ENCODE measurements at places on chromosomes 4 and X.

- DNase-seq = no peak
Observed at GRCh38 chr4:74480267-74480666, 35.3 kb downstream of the AREG start.

GRCh38 chr4:2672700-2673099, 83.4 kb downstream of the TNIP2 start:
- DNase-seq = no peak

- DNase-seq = no peak
Observed at GRCh38 chr4:98027827-98028226, 115.4 kb downstream of the STPG2 start.

DNA sequence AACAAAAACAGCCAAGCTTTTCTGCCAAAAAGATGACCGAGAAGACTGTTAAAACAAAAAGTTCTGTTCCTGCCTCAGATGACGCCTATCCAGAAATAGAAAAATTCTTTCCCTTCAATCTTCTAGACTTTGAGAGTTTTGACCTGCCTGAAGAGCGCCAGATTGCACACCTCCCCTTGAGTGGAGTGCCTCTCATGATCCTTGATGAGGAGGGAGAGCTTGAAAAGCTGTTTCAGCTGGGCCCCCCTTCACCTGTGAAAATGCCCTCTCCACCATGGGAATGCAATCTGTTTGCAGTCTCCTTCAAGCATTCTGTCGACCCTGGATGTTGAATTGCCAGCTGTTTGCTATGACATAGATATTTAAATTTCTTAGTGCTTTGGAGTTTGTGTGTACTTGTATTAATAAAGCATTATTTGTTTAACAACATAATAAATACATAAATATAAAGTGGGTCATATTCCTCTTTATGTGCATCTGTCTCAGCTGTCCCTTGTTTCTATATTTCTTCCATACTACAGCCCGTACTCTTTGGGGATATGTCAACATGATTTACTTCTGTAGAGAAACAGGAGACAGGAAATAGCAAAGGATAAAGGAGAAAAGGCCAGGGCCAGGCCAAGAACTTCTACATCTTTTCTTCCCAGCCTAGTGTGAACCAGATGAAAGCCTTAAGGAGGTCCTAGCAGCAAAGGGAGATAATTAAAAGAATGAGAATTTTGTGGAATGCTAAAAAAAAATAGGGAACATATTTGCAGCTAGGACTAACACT, 667 bp downstream of the PTTG2 start:
- DNase-seq = no peak

DNA sequence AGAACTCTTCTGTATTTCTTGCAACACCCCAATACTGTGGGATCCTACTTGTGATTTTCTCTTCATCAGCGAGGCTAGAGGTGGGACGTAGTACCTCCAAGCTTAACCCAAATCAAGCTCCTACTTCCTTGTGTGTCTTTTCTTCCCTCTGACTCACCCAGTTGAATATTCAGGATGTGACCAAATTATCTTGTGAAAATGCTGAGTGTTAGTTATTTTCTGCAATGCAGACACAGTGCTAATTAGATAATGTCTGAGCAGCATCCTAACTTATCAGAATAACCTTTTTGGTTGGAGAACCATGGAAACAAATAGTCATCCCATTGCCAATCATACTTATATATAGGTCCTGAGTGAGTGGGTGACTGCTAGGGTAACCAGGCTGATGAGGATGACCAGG, 2.4 kb downstream of the MEPE start:
- no peak for DNase-seq

DNA sequence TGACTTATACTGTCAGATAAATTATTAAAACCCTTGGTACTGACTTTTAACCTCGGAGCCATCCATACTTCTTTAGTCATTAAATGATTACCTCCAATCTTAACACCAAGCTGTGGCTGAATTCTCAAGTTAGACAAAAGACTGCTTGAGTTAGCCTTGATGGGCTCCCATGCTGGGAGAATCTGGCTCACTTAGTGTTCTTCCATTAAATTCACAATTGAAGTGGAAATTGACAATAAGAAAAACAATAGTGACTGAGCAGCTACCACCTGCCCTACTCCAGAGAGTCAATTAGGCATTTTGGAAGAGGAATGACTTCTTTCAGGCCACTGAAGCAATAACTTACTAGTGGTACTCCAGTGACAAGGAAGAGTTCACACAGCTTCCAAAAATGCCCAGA, 503.0 kb upstream of the CPXCR1 start:
- DNase-seq = no peak

GRCh38 chrX:120305531-120306141, 5.6 kb downstream of the TMEM255A start:
- no peak for DNase-seq

- DNase-seq = no peak
Observed at GRCh38 chrX:43693602-43694406, 37.7 kb downstream of the MAOA start.

DNA sequence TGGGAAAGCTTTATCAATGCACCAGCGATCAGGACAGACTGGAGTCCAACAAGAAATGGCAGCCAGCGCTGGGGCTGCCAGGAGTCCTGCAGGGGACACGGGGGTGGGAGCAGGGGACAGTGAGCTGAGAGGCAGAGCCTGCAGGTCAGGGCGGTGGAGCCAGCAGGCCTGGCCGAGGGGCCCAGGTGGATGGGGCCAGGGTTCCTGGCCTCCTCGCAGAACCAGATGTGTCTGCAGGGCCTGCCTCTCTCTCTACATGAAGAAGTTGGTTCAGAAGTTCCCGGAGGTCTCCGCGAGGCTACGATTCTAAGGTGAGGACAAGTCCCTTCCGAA, 63.6 kb downstream of the CPZ start:
- no peak for DNase-seq

- DNase-seq = no peak
Observed at GRCh38 chrX:22313766-22314165, 41.1 kb downstream of the CBLL2 start.

- DNase-seq = no peak
Observed at GRCh38 chrX:397575-397974, 10.9 kb upstream of the PPP2R3B start.

GRCh38 chr4:125368671-125369081, 53.9 kb downstream of the FAT4 start:
- DNase-seq = no peak

- no peak for DNase-seq
Observed at GRCh38 chr4:76881375-76881774, 16.6 kb downstream of the SOWAHB start.

GRCh38 chr4:110005461-110006056, 92.9 kb downstream of the EGF start:
- DNase-seq = no peak

DNA sequence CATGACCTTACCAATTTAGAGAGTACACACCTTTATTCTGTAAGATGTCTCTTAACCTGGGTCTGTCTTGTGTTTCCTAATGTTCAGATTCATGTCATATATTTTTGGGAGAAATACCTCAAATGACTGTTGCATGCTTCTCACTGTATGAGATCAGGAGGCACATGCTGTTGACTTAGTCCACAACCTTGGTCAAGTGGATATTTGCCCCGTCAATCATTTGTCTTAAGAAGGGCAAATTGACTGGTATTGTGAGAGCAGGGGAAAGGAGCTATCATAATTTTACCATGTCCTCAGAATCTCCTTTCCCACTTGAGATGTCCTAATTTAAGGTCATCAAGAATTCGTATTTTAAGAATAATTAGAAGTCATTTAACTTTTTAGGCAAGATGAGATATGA, 11.0 kb downstream of the NUDT9 start:
- DNase-seq = no peak

DNA sequence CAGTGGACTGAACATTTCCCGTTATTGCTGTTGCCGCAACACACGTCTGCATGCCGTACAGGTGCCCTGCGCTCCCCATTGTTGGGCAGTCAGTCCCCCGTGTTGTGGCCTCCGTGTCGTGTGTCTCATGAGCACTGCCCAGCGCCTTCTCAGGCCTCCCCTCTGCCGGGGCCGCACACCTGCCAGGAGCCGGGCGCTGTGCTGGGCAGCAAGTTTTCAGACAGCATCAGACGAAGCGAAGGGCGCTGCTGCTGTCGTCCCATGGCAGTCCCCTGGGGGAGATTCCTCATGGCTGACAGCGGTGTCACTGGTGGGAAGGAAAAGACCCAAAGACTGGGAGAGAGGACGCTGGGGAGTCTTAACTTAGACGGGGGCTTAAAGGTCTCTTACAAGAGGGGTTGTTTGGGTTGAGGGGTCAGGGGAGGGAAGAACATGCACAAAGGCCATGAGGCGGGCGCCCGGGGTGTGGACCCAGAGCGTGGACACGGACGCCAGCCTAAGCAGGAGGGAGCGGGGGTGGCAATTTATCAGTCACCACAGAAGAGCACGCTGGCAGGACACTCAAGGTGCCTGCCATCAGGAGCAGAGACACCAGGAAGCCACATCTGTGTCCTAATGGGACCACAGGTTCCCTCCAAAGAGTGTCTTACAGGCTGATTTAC, 47.3 kb downstream of the RGS12 start:
- DNase-seq = no peak

DNA sequence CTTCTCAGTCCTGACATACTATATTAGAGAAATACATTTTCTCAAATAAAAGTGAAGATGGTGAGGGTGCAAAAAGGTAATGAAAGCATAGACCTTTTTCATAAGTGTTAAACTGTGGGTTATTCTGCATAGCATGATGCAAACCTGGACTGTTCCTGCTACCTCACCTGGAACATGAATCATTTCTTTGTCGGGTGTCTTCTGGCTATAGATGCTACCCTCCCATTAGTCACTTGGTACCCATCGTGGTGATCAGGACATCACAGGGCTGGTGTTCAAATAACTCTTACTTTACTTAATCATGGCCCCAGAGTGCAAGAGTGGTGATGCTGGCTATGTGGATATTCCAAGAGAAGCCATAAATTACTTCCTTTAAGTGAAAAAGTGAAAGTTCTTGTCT, 264.7 kb upstream of the AGA start:
- no peak for DNase-seq

DNA sequence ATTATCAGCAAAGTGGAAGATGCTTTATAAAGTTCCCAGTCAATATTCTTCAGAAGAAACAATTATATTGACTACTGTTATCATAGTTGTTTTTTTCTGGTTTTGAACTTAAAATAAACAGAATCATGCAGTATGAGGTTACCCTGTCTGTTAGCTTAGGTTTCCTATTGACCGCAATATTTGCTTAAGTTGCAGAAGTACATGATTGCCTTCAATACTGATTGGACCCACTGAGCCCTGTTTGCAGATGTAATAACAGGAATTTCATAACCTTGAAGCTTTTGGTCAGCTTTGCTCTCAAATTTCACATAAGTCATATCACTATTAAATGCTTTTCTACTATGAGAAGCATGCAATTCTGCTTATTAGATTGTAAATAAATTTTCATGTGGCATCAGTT, 229.1 kb upstream of the FSTL5 start:
- DNase-seq = no peak

GRCh38 chrX:54043056-54043455, 1.2 kb downstream of the PHF8 start:
- no peak for DNase-seq

DNA sequence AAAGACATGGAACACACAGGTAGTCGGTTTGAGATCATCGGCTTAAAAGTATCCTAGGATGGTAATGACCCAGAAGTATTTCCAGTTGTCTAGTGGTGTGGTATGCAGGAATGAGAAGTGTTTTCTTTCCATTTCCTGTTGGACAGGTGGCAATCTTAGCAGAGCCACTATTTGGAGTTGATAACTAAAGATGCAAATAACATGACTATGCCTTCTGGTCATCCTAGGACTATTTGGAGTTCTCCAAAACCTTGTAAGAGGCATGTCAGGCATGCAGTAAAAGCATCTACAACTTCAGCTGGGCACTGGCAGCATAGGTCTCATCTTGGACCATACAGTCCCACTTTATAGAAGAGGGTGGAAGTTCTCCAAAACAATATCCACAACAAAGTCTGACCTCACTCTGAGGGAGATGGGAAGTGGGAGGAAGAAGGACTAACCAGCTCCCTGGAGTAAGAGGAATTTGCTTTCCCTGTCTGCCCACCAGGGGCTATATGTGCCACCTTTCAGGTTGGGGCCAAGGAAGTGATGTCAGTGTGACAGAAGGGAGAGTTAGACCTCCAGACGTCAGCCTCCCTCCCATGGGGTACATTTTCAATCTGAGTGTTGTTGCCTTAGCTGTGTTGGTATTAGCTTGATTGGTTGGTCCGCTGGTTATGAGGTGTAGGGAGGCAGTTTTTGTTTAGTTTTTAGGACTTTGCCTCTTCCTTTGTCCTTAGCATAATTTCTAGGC, 101.2 kb upstream of the MYOZ2 start:
- DNase-seq = no peak

DNA sequence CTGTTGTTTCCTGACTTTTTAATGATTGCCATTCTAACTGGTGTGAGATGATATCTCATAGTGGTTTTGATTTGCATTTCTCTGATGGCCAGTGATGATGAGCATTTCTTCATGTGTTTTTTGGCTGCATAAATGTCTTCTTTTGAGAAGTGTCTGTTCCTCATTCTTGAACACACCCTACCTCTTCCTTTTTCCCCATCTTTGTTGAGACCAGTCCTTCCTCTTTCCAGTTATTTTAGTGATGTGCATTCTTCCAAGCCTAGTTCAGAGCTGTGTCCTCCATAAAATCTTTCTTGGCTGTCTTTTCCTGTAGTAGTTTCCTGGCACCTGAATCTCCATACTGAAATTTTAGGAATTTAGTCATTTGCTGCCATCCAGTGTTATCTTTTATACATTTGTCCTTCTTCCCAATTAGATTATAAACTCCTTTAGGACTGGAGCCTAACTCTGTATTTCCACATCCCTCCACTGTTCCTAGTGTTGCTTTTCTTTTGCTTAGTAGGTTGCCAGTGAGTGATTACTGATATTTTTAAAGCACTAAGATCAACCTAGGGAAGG, 11.4 kb downstream of the FHIP1A start:
- DNase-seq = no peak

GRCh38 chr4:102227388-102227787, 117.9 kb downstream of the SLC39A8 start:
- DNase-seq = no peak

- no peak for DNase-seq
Observed at GRCh38 chr4:138599965-138600364, 357.8 kb upstream of the SLC7A11 start.

DNA sequence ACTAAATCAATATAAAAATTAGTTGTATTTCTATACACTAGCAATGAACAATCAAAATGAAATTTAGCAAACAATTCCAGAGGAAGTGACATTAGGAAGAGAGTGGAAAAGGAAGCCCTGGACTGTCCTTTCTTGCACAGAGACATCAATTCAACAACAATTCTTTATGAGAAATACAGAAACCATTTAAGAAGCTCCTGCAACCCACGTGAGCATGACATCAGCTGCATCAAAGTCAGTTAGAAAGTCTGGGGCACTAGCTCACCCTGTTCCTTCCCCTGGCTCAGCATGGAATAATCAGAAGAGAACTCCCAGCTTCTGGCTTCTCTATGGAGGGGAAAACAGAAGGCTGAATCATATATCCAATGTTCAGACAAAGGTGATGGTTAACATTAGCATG, 48.6 kb upstream of the STARD8 start:
- DNase-seq = no peak

Measured in stimulated activated CD4-positive, alpha-beta T cell treated with anti-CD3 and anti-CD28 coated beads, Interleukin-15, amount 100 ng/mL, for 1 hour (primary cell).